ENCODE measurements at places on chromosomes 1 and 21. TPM values are rescaled to one million over a fixed set of nuclear protein-coding genes. Genes with fewer than 3 reads are reported as not detected.

Gene CA6
- total RNA-seq, result 2.2 TPM

Gene FNDC5
- not detected for total RNA-seq

Gene C1orf210
- total RNA-seq, result not detected

Gene SPATA17
- not detected for total RNA-seq

Gene FAM163A
- total RNA-seq, result not detected

Gene FAM110D
- total RNA-seq, result not detected

- no peak for DNase-seq
- no peaks in the 10 kb centered on the region for H3K36me3 ChIP-seq
- H3K27me3 ChIP-seq, result peaks cover 2% of the 10 kb centered on the region
- H3K4me1 ChIP-seq, result no peaks in the 10 kb centered on the region
- H3K27ac ChIP-seq, result no peak overlapping the region
Measured at GRCh38 chr1:17130138-17130635, 10.9 kb upstream of the PADI2 start.

GRCh38 chr1:109864047-109864822 lies 46.4 kb upstream of the CSF1 start:
- DNase-seq, result no peak
- H3K36me3 ChIP-seq, result peaks cover 4% of the 10 kb centered on the region
- peaks cover 2% of the 10 kb centered on the region for H3K27me3 ChIP-seq
- no peak overlapping the region for H3K4me3 ChIP-seq
- H3K27ac ChIP-seq, result no peak overlapping the region

- no peak for DNase-seq
- no peak overlapping the region for H3K27ac ChIP-seq
- H3K36me3 ChIP-seq, result no peaks in the 10 kb centered on the region
- peaks cover 6% of the 10 kb centered on the region for H3K4me1 ChIP-seq
- H3K27me3 ChIP-seq, result peaks cover 4% of the 10 kb centered on the region
Measured at GRCh38 chr21:29477941-29478340, 179.2 kb downstream of the BACH1 start.

DNA sequence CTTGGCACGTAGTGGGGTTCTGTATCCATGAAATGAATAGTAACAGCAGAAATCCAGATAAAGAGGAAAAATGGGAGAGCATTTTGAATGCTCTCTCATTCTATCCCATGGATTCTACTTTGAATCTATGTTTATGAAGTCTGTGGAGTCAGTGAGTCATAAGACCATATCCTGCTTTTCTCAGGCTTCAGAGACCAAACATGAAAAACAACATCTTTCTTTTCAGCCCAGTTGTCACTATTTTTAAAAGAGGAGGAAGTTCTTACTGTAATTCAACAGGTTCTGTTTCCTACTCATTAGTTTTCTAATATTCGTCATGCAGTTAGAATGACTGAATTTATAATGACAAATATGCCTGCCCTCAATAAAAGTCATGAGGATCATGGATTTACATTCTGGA lies 39.4 kb upstream of the CD55 start:
- peaks cover 69% of the 10 kb centered on the region for H3K4me1 ChIP-seq
- H3K27me3 ChIP-seq, result no peaks in the 10 kb centered on the region
- peak overlapping the region; percentile 55 for H3K4me3 ChIP-seq

GRCh38 chr1:241591317-241591716 lies 48.9 kb downstream of the CHML start:
- no peak overlapping the region for H3K4me3 ChIP-seq
- H3K36me3 ChIP-seq, result peaks cover 14% of the 10 kb centered on the region
- H3K4me1 ChIP-seq, result peaks cover 12% of the 10 kb centered on the region
- H3K27ac ChIP-seq, result no peak overlapping the region
- no peaks in the 10 kb centered on the region for H3K27me3 ChIP-seq
- no peak for DNase-seq

DNA sequence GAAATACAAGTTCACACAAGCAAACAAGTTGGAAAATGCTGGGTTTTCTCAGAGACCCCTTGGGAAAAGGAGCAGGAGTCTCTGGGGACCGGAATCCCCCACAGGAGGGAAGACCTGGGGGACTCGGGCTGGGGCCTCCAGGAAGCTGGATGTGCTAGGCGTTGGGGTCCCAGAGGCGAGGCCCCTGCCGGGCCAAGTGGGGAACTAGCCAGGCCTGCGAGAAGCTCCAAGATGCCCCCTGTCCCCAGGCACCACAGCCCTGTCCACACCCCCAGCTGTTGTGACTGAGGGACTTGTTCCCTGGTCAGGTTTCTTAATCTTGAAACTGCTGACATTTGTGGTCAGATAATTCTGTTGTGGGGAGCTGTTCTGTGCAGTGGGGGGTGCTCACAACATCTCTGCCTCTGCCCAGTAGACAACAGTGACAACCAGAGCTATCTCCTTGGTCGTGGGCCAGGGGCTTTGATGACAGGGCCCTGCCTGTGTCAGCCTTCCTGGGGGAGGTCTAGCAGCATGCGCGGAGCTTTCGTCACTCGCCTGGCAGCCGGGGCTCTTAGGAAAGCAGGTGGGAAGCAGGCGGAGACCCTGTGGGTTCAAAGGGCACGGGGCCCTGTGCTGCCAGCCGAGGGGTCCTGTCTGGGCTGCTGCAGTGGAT lies 126.4 kb upstream of the ARHGEF16 start:
- H3K27me3 ChIP-seq, result no peaks in the 10 kb centered on the region
- no peaks in the 10 kb centered on the region for H3K36me3 ChIP-seq
- no peak overlapping the region for H3K27ac ChIP-seq
- H3K4me1 ChIP-seq, result no peaks in the 10 kb centered on the region
- DNase-seq, result no peak

DNA sequence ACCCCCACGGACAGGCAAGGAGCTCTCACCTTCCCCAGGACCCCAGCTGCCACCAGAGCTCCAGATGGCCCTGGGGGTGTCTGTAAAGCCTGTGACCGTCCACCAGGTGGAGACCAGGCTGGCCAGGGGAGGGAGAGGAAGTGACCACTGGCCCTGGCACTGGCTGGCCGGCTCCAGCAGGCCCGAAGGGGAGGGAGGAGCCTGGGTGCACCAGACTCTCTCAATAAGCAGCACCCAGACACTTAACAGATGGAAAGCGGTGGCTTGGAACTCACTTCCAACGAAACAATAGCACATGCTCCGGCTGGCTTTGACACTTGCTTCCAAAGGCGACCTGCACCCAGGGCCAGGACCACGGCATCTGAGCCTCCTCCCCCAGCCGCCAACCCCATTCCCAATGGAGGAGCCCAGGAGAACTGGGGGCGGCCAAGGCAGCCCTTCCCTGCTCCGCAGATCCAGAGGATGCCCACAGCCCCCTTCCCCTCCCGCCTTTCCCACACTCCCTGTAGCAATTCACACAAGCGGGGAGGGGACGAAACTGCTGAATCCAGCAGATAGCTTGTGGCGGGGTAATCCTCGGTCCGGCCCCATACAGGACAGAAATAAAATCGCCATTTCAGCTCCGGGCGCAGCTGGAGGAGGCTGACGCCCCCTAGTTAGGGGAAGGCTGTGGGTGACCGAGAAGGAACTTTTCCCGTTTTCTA lies 742 bp upstream of the PDE9A start:
- no peak overlapping the region for H3K27ac ChIP-seq
- H3K27me3 ChIP-seq, result peaks cover 37% of the 10 kb centered on the region
- DNase-seq, result no peak

DNA sequence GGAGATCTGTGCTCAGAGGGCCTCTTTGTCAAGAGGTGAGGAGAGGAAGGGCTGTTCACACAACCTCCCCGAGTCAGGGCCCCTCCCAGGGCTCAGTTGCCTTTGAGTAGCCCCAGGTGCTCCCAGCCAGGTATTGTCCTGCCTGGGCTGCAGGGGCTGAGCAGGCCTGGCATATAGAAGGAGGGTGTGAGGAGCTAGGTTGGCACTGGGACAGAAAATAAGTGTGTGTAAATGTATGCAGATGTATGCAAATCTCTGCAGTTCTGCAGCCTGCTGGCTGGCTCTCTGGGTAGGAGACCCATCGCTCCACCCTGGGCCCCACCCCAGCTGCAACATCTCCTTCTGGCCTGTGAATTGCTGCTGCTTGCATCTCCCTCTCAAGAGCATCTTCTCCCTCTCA lies 52.4 kb downstream of the NAV1 start:
- peaks cover 8% of the 10 kb centered on the region for H3K27me3 ChIP-seq
- no peak overlapping the region for H3K27ac ChIP-seq
- H3K4me1 ChIP-seq, result no peaks in the 10 kb centered on the region
- no peak for DNase-seq
- H3K36me3 ChIP-seq, result no peaks in the 10 kb centered on the region

- no peak for DNase-seq
- H3K36me3 ChIP-seq, result peaks cover 32% of the 10 kb centered on the region
- H3K27me3 ChIP-seq, result no peaks in the 10 kb centered on the region
- H3K4me3 ChIP-seq, result no peak overlapping the region
Measured at GRCh38 chr1:11842154-11843041, 5.2 kb downstream of the NPPA start.

DNA sequence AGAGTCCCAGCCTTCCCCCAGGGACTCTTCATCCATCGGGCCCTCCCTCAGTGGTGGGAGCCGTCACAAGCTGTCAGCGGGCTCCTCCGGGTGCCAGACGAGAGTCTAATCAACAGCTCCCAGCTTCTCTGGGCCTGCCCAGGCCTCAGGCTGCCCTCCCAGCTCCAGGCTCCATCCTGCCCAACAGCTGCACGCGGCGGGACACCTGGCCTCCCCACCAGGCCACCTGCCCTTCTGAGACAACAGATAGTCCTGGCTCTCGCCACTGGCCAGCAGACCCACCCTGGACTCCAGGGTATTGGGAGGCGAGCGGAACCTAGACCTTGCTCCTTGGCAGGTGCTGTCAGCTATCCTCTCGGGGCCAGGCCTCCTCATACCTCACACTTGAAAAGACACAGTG lies 3.1 kb downstream of the WNT4 start:
- no peak overlapping the region for H3K27ac ChIP-seq
- H3K27me3 ChIP-seq, result peaks cover 35% of the 10 kb centered on the region
- H3K4me1 ChIP-seq, result peaks cover 8% of the 10 kb centered on the region
- peaks cover 3% of the 10 kb centered on the region for H3K36me3 ChIP-seq
- H3K4me3 ChIP-seq, result no peak overlapping the region

DNA sequence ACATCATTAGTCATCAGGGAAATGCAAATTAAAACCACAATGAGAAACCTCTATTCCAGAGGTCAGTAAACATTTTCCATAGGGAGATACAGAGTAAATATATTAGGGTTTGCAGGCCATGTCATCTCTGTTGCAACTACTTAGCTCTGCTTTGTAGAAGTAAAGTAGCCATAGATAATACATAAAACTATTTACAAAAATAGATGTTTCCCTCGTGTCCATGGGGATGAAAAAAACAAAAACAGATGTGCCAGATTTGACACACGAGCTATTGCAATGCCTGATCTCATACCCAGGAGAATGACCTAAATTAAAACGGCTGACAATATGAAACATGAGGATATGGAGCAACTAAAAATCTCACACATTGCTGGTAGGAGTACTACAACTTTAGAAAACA lies 17.3 kb downstream of the LTN1 start:
- peaks cover 34% of the 10 kb centered on the region for H3K36me3 ChIP-seq
- H3K4me1 ChIP-seq, result peaks cover 6% of the 10 kb centered on the region
- no peak overlapping the region for H3K4me3 ChIP-seq
- H3K27me3 ChIP-seq, result no peaks in the 10 kb centered on the region
- no peak for DNase-seq
- peak overlapping the region; percentile 23 for H3K27ac ChIP-seq

DNA sequence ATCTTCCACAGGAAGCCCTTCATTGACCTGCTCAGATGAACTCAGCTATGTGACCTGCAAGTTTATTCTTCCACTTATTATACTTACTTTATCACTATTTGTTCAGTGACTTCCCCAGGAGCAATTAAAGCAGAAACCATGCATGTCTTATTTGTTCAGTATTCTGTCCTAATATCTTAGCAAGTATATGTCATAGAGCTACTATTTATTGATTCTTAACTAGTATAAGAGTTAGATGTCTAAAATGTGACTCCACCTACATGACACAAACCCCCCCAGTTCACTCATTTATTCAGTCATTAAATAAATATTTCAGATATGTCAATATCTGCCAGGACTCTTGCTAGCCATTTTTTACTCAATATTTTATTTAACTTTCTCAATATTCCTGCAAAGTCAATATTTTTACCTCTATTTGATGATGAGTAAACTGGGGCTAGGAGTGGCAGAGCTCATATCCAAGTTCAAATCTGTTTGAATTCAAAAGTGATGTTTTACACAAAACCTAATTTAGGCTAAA lies 469.0 kb upstream of the USP24 start:
- no peak overlapping the region for H3K27ac ChIP-seq
- no peaks in the 10 kb centered on the region for H3K4me1 ChIP-seq
- no peak overlapping the region for H3K4me3 ChIP-seq
- H3K27me3 ChIP-seq, result peaks cover 1% of the 10 kb centered on the region

GRCh38 chr21:46024141-46024540 lies 42.6 kb downstream of the COL6A1 start:
- H3K27ac ChIP-seq, result no peak overlapping the region
- DNase-seq, result no peak
- peaks cover 31% of the 10 kb centered on the region for H3K27me3 ChIP-seq
- H3K4me1 ChIP-seq, result no peaks in the 10 kb centered on the region

DNA sequence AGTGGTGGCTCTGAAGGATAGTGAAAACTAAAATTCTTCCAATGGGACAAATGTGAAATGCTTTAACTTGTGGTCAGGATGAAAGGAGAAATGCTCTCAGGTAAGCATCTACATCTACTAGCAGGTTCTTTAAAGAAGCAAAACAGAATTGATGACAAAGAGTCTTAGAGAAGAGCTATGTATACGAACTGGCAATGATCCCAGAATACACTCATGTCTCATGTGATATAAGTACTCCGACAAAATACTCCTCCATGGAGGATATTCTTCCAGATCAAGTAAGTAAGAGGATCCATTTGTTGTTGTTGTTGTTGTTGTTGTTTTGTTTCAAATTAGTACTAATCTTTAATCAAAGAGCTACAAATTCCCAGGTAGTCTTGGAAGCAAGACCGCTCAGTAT lies 174.0 kb upstream of the ATP1B1 start:
- DNase-seq, result no peak
- H3K27ac ChIP-seq, result no peak overlapping the region
- peaks cover 32% of the 10 kb centered on the region for H3K27me3 ChIP-seq
- no peak overlapping the region for H3K4me3 ChIP-seq
- no peaks in the 10 kb centered on the region for H3K4me1 ChIP-seq

- H3K36me3 ChIP-seq, result no peaks in the 10 kb centered on the region
- peaks cover 15% of the 10 kb centered on the region for H3K27me3 ChIP-seq
- DNase-seq, result no peak
Measured at GRCh38 chr1:15803380-15803779, 4.1 kb downstream of the UQCRHL start.

GRCh38 chr1:24236789-24237371 lies 49.8 kb upstream of the IFNLR1 start:
- H3K27ac ChIP-seq, result no peak overlapping the region
- peaks cover 6% of the 10 kb centered on the region for H3K27me3 ChIP-seq
- H3K4me1 ChIP-seq, result peaks cover 4% of the 10 kb centered on the region
- H3K4me3 ChIP-seq, result no peak overlapping the region
- no peak for DNase-seq
- H3K36me3 ChIP-seq, result no peaks in the 10 kb centered on the region

- H3K27me3 ChIP-seq, result peaks cover 7% of the 10 kb centered on the region
- peak overlapping the region; percentile 100 for H3K4me3 ChIP-seq
- DNase-seq, result no peak
Measured at GRCh38 chr1:28510970-28511440, 5.2 kb downstream of the RCC1 start.

DNA sequence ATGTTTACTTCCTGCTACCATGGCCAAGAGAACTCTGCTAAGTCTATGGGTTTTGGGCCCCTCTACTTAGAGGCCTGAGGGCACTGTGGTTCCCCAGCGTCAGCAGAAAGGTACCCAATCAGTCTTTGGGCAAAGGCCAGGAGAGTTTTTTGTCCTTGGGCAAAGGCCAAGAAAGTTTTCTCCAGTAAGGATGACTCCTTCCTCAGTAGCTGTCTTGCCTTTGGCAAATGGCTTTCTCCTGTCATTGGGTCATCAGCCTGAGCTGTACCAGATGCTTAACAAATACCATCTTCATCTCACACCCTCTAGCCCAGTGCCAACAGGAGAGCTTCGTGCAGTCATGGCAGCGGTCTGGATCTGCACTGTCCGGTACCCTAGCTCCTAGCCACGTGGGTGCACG lies 199.3 kb upstream of the TMEM51 start:
- H3K27ac ChIP-seq, result no peak overlapping the region
- DNase-seq, result no peak
- H3K27me3 ChIP-seq, result no peaks in the 10 kb centered on the region
- H3K4me1 ChIP-seq, result no peaks in the 10 kb centered on the region

Measured in activated T-helper 1 cell treated with anti-CD3 and anti-CD28 coated beads, Interleukin-12 subunit alpha, Interleukin-12 subunit beta, Interleukin-2, Interleukin-4 antibody, amounts not matched to agents 30 ng/mL and 10 ng/mL and 1 ng/mL, durations not matched to agents 14 hours and 24 hours and 36 hours (primary cell).